ENCODE measurements at places on chromosomes 16 and 17. TPM values are rescaled to one million over a fixed set of nuclear protein-coding genes. Genes with fewer than 3 reads are reported as not detected.

NKD1 gene
- total RNA-seq = 3.1 TPM

ESRP2 gene
- not detected for total RNA-seq

FNDC8 gene
- not detected for total RNA-seq

CEP295NL gene
- 6.3 TPM for total RNA-seq

CDRT15L2 gene
- total RNA-seq = not detected

All from parietal lobe (tissue), 2 donors.